ENCODE measurements at places on chromosomes 12 and 14.

DNA sequence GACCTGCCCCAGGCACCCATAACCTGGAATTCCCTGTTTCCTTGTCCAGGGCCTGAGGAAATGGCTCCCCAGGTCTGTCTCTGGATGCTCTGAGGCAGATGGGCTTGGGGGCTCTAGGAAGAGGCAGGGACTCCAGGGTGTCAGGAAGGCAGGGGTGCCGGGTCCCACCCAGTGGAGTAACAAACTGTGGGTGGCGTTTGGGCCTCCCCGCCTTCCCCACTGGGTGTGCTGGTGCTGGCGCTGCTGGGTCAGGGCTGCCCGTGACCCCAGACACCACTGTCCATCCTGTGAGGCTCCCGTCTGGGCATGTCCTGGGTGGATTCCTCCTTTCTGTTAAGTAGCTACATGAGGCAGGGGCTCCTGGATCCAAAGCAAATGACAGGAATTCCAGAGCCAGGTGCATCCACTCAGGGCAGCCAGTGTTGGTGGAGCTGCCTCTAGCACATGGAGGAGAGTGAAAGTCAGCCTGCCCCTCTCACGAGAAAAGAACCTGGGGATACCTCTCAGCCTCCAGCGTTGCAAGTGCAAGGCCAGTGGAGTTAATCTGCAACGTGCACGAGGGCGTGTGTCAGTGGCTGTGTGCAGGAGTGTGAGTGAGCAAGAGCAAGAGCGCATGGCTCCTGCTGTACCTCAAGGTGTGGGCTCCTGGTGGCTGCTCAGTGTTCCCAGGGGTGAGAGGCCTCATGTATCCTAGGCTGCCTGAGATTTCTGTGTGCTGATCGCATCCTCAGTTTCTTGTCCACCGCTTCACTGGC, 403.1 kb downstream of the TMEM121 start:
- no peak for DNase-seq

GRCh38 chr14:74671789-74672188, 41.1 kb downstream of the AREL1 start:
- peak; percentile 81 for DNase-seq

DNA sequence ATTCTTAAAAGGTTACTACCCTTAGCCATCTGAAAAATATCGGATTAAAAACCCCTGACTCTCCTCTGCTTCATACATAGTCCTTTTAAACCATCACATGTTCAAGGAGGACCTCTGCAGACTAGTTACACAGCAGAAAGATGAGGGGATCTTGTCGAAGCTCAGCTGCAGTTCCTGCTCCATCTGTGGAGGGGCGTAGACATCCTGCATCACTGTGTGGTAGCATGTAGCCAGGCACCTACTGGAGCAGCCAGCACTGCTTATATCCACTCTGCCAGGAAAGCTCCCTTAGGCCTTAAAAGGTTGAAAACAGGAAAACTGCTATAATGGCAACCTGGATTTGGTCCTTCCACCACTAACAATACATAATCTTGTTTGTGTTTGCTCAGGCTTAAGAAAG, 57.6 kb upstream of the STRN3 start:
- no peak for DNase-seq

DNA sequence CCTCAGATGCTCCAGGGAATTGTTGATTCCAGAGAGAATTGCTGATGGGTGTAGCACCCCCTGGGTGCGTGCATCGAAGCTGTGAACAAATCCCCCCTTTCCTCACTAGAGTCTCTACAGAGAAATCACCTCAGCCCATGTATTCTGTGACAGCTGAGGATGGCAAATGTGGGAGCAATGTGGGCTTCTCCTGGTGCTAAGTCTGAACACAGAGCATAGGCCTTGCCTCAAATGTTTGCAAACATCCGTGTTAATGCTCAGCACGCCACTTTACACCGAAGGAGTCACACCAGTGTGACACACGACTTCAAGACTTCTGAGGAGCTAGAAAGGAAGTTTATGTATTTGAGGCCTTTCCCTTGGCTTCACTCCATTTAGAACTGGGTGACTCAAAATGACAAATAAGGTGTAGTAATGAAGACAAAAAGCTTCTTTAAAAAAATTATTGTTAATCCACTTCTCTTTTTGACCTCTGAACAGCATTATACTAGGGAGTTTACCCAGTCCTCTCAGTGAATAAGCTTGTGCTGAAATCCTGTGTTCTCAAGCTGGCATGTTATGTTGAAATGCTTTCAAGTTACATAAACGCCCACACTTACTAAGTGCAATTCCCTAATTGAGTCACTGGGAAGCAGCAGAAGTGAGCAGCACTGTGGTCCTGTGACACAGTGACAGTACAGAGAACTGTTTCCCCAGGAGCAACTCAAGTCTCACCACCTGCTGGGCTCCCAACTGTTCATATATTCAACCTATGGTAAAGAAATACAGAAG, 92.9 kb downstream of the FAR2 start:
- DNase-seq: no peak

GRCh38 chr12:48106681-48107613, 1.1 kb upstream of the SENP1 start:
- no peak for DNase-seq
